ENCODE measurements at places on chromosomes 7 and 10.

- DNase-seq: no peak
Observed at GRCh38 chr7:140645166-140645900, 4.7 kb upstream of the DENND2A start.

DNA sequence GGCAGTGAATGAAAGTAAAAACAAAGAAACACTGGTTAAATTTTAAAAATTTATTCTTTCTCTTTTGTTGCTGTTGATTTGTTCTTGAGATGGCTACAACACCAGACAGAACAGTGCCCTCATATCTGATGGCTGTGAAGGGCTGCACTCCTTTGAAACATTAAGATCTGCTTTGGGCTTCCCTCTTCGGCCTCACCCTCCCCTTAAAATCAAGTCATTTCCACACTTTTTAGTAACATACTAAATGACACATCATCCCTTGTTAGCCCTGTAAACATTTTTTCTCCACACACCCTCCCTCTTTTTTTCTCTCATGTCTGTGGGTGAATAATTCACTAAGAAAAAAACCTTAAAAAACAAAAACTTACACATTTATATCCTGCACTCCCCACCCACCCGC lies 16.4 kb downstream of the IRF5 start:
- DNase-seq: no peak

DNA sequence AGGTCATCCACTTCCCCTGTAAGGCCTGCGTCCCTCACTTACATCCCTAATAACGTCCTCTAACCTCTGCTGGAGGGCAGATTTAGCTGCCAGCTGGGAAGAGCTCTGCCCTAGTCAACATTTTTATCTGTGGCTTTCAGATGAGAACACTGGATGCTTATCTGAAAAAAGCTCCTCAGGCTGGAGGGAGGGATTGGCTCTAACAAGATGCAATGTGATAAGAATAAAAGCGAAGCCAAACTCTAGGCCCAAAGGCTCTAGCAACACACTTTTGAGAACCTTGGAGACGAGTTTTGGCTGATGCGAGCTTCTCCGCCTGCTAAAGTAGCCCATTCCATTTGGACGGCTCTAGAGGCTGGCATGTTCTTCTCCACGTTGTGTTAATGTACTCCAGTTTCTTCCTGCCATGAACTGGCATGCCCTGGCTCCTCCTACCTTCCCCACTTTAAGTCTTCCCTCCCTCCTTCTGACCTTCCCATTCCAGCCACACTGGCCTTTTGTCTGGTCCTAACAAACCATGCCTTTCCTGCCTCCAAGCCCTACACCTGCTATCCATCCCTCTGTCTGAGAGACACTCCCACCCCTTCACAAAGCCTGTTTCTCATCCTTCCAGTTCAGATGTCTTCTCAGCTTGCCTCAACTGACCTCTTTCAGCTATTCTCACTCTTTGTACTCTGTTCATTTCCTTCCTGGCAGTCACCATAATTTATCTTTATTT lies 62.5 kb upstream of the ATRNL1 start:
- DNase-seq: no peak

DNA sequence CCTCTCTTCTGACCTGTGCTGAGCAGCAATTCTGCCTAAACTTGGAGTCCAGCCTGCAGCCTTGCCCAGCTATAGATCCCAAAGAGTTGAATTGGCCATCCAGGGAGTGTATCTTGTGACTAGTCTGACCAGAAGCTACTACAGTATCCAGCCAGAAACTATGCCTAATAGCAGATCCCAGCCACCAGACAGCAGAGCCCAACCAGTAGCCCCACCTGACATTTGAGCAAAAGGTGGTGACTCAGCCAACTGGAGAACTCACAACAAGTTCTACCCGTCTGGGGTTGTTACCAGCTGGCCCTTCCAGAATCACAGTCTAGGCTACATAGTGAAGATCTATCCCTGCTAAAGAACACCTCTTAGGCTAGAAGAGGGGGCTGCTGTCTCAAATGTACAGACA lies 315.0 kb downstream of the CRPPA start:
- DNase-seq: no peak

- no peak for DNase-seq
Observed at GRCh38 chr10:72784551-72785351, 92.8 kb downstream of the MCU start.

DNA sequence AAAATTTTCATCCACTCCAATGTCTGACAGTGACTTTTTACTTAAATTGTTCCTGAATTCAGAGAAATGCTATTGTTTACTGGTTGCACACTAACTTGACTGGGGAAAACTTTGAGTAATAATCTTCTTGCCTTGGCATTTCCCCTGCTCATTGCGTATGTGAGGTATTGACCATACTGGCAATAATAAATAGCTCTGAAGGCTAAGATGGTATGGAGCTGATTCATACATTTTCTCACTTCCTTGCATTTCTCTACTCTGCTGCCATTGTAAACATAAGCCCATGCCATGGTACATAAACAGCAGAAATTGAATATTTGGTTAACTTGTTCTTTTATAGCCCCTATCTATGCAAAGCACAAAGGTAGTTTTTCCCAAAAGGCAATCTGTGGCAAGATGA lies 290.0 kb downstream of the RNLS start:
- DNase-seq: no peak

GRCh38 chr10:61894133-61894532 lies 7.4 kb upstream of the ARID5B start:
- no peak for DNase-seq

- no peak for DNase-seq
Observed at GRCh38 chr7:32047801-32048200, 22.4 kb downstream of the PDE1C start.

GRCh38 chr7:154905615-154906014 lies 97.3 kb downstream of the PAXIP1 start:
- no peak for DNase-seq

GRCh38 chr7:77426052-77426404 lies 9.9 kb upstream of the GSAP start:
- no peak for DNase-seq

DNA sequence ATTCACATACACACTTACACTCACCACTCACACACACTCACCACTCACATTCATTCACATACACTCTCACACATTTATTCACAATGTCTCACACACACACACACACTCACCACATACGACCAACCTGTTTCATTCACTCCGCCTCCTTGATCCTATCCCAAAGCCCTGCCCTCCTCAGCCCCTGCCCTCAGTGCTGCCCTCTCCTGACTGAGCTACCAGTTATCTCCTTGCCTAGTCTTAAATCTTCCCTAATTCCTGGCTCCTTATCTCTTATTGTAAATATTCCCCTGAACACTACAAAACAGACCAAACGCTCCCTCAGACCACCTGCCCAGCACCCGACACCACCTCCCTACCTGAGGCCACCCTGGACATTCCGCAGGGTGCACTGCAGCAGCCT lies 26.1 kb upstream of the C10orf120 start:
- DNase-seq: no peak

DNA sequence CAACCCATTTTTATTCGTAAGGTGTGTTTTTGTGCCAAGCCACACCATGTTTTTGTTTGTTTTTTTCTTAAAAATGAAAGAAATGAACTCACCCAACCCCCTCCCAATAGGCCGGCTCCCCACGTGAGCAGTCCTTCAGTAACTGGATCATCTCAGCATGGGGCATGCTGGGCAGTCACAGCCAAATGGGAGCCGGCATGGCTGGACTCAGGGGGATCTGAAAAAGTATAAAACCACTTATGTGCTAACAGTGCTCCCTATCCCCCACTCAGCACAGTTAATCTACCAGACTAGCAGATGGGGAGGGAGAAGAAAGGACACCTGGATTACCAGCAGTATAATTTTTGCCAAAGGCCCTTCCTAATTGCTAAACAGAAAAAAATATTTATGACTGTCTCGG lies 39.3 kb downstream of the BAZ1B start:
- DNase-seq: no peak

- DNase-seq: no peak
Observed at GRCh38 chr7:68679459-68680234, 918.6 kb upstream of the AUTS2 start.

DNA sequence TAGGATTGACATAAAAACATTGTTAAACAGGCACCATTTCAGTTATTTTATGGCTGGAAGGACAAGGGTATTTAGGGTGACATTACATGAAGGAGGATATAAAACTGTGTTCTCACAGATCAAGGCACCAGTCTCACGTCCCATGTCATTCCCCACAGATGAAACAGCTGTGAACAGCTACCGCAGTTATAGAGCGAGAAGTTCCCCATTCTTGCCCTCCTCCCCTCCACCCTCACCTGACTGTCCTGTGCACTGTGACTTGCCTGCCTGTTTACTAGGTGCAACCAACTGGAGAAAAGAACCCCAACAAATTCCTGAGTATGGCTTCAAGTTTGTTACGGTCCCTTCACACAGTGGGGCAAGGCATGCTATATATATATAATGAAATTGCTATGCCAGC lies 141.6 kb downstream of the SND1 start:
- no peak for DNase-seq

- no peak for DNase-seq
Observed at GRCh38 chr10:12262278-12262981, 66.4 kb downstream of the CDC123 start.

DNA sequence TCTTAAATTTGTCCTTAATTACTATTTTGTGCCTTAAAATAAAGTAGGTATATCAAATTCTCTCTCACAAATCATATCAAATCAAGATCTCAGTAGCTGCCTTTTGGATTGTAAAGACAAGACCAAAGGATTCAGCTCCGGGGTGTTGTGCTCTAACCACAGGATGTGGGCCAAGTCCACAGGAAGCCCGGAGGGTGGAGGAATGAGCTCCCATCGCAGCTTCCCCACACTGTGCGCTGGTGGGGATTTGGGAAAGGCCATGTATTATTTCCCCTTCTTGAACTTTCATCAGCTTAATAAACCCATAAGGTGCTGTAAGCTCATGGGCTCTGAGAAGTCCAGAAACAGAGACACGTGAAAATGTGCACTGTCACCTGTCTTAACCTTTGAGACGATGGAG lies 241.6 kb upstream of the TCERG1L start:
- no peak for DNase-seq

GRCh38 chr7:24899161-24899560 lies 80.8 kb downstream of the OSBPL3 start:
- DNase-seq: no peak

DNA sequence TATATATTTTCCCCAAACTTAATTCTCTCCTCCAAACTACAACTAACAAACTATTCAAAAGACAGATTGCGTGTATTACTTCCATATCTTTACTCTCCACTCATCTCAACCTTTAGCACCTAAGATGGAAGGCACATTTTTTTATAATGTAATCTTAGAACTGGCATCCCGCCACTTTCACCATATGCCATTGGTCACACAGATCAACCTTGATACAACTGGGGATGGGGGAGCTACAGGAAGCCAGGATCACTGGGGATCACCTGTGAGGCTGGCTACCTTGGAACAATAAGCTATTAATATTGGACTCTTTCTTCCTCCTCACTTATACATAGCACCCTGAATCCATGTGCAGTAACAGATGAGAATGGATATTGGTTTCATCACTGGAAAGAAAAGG lies 469.6 kb upstream of the LRRN3 start:
- DNase-seq: no peak

DNA sequence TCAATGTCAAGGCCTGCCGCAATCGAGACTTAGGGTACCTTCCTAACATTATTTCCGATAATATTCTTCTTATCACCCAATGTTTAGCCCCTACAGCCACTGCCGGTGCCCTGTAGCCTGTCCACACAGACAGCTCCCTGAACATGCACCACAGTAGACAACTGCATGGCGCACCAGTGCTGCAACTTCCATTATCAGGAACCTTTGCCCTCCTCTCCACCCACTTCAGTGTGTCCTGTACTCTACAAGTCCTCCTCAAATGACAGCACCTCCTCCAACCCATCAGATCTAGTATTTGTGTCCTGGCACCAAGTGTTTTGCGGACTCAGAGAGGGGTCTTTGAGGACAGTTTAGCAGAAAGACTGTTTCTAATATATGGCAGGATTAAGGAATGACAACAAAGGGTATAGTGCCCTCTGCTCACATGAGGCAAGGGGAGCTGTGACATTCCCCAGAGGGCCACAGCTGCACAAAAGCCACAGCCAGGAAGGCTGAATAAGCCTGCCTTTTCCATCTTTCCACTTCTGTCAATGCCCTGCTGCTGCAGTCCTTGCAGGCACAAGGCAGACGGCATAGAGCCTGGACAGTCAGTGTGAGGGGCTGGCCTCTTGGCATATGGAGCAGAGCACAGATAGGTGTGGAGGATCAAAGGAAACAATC lies 335.4 kb downstream of the PARD3 start:
- DNase-seq: no peak

DNA sequence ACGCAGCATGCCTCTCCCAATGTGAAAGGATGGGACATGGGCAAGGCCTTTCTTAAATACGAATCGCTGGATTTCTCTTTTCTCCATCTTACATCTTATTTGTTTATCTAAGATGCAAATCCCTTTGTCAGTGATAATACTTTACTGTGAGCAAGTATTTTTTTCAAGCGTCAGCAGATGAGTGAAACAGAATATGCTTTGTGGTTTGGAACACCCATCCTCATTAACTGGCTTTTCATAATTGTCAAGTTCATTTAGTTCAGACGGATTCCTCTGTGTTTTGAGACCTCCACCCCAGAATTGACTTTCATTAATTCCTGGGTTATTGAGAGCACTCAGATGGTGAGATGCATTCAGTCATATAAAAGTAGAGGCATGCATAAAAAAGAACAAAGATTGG lies 149.8 kb downstream of the NSUN6 start:
- no peak for DNase-seq

DNA sequence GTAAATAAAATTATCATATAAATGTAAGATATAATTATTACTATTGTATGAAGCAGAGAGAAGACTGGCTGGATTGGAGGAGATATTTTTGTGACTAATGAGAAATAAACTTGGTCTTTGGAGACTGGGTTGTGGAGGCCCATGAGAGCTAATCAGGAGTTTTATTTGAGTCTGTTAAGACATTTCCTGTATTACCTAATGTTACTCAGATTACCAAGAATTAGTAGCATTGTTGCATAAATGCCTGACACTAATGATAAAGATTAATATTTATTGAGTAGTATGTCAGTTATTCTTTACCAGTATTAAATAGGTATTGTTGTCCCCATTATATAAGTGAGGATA lies 7.1 kb downstream of the CCDC126 start:
- DNase-seq: no peak

GRCh38 chr7:98130959-98131358 lies 24.3 kb downstream of the LMTK2 start:
- no peak for DNase-seq

GRCh38 chr7:107049971-107050532 lies 5.5 kb downstream of the PRKAR2B start:
- DNase-seq: no peak

Data from stimulated activated CD4-positive, alpha-beta T cell treated with anti-CD3 and anti-CD28 coated beads, Interleukin-12 subunit alpha, Interleukin-12 subunit beta, amount 100 ng/mL, for 48 hours (primary cell).